ENCODE measurements at places on chromosomes 6 and 20.

GRCh38 chr6:24827162-24827561 is 28.4 kb upstream of the ARMH2 start:
- H3K27ac ChIP-seq: peak overlapping the region; percentile 85
- H3K27me3 ChIP-seq: no peaks in the 10 kb centered on the region
- no peak for DNase-seq
- H3K4me3 ChIP-seq: no peak overlapping the region
- H3K4me1 ChIP-seq: peaks cover 27% of the 10 kb centered on the region
- peaks cover 98% of the 10 kb centered on the region for H3K36me3 ChIP-seq

GRCh38 chr6:8074213-8074612 is 10.0 kb upstream of the BLOC1S5 start:
- H3K27me3 ChIP-seq: no peaks in the 10 kb centered on the region
- no peak overlapping the region for H3K27ac ChIP-seq
- no peaks in the 10 kb centered on the region for H3K4me1 ChIP-seq

- H3K4me3 ChIP-seq: no peak overlapping the region
- DNase-seq: no peak
- H3K4me1 ChIP-seq: no peaks in the 10 kb centered on the region
- peaks cover 14% of the 10 kb centered on the region for H3K27me3 ChIP-seq
- no peaks in the 10 kb centered on the region for H3K36me3 ChIP-seq
Observed at GRCh38 chr6:25257686-25258348, 21.4 kb upstream of the CARMIL1 start.

DNA sequence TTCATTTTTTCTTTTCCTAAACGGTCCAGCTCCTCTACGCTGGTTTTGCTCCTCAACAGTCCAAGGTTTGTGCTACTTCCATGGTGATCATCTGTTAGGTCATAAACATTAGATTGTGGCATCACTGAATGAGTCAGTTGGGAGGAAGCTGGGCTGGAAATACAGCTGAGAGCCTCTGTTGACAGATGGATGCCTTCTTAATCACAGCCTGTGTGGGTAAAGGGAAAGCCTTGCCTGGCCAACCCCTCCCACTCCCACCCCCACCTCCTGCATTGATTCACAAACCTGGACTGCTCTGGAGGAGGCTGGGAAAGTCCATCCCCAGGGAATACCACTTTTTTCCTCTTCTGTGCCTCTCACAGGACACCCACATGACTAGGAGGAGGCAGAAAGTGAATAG is 180.6 kb upstream of the CCN2 start:
- H3K4me1 ChIP-seq: no peaks in the 10 kb centered on the region
- no peaks in the 10 kb centered on the region for H3K36me3 ChIP-seq
- no peak overlapping the region for H3K27ac ChIP-seq
- H3K4me3 ChIP-seq: no peak overlapping the region
- no peak for DNase-seq

GRCh38 chr6:79671600-79672266 is 40.6 kb downstream of the SH3BGRL2 start:
- H3K4me3 ChIP-seq: no peak overlapping the region
- H3K36me3 ChIP-seq: no peaks in the 10 kb centered on the region
- DNase-seq: peak; percentile 3
- H3K27me3 ChIP-seq: no peaks in the 10 kb centered on the region
- H3K4me1 ChIP-seq: peaks cover 8% of the 10 kb centered on the region

GRCh38 chr20:52746190-52746589 is 226.0 kb upstream of the TSHZ2 start:
- peaks cover 40% of the 10 kb centered on the region for H3K27me3 ChIP-seq
- H3K4me3 ChIP-seq: no peak overlapping the region
- no peaks in the 10 kb centered on the region for H3K36me3 ChIP-seq
- DNase-seq: no peak
- H3K27ac ChIP-seq: no peak overlapping the region

DNA sequence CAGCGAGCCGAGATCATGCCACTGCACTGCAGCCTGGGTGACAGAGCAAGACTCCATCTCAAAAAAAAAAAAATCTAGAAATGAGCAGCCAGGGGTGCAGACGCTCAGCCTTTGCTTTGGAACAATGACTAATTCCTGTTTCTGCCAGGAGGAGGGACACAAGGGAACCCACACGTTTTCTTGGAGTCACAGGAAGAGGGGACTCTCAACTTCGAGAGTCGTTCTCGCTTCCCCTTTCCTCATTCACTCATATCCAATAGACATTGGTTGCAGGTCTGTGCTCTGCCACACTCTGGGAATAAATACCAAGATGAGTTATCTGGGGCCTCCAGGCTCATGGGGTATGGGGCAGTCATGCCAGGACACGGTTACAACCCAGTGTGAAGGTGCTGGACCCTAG is 91.5 kb upstream of the RREB1 start:
- no peak overlapping the region for H3K4me3 ChIP-seq
- H3K36me3 ChIP-seq: no peaks in the 10 kb centered on the region
- H3K27me3 ChIP-seq: peaks cover 12% of the 10 kb centered on the region
- H3K27ac ChIP-seq: no peak overlapping the region

DNA sequence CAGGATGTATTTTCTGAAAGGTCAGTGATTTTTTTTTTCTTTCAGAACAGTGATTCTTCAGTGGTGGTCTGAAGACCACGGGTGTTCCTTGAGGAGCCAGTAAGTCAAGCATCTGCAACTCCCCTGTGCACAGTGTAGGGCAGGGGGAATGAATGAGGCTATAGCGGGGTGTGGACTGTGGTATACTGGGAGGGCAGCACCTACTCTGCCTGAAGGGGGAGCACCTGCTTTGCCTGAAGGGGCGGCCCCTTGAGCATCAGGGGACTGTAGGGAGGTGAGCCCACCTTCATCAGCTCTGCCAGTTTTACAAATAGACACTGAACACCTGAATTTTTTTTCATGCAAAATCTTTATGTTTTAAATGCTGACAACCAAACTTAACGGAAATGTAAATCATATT is 77.5 kb upstream of the RIPOR2 start:
- DNase-seq: no peak
- H3K4me1 ChIP-seq: peaks cover 45% of the 10 kb centered on the region
- no peak overlapping the region for H3K4me3 ChIP-seq

- no peaks in the 10 kb centered on the region for H3K27me3 ChIP-seq
- H3K27ac ChIP-seq: peak overlapping the region; percentile 87
- H3K36me3 ChIP-seq: peaks cover 16% of the 10 kb centered on the region
- H3K4me1 ChIP-seq: peaks cover 66% of the 10 kb centered on the region
- no peak overlapping the region for H3K4me3 ChIP-seq
Observed at GRCh38 chr6:31473780-31474761, 23.9 kb upstream of the MICB start.

DNA sequence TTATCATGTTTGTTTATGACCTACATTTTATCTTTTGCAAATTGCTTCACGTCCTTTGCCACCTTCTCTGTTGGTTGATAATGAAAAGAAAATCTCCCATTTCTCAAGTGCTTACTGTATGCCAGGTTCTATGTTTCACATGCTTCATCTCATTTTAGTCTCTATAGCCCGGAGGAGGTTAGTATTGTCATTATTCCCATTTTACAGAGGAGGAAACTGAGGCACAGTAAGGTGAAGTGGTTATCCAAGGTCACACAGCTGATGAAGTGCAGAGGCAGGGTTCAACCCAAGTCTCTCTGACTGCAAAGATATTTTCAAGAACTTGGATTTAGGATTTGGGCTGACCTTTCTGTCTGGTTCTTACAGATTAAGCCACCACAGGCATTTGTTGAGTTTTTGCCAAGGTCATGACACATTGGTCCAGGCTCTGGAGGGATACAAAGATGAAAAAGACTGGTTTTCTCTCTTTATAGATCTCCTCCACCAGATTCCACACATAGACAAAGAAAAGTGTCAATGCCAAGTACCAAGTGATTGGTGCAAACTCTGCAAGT is 20.6 kb downstream of the CNBD2 start:
- peaks cover 8% of the 10 kb centered on the region for H3K4me1 ChIP-seq
- H3K36me3 ChIP-seq: no peaks in the 10 kb centered on the region
- no peak overlapping the region for H3K27ac ChIP-seq
- DNase-seq: no peak

DNA sequence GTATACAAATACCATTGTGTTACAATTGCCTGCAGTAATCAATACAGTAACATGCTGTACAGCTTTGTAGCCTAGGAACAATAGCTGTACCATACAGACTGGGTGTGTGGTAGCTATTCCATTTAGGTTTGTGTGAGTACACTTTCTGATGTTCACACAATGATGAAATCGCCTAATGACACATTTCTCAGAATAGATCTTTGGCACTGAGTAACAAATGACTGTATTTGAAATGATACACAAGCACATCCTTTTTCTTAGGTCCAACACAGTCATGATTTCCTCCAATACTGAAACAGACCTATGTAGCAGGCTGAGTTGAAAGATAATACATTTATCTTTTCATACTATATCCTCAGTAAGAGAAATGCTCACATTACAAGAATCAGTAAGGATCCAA is 13.9 kb downstream of the KHDRBS2 start:
- H3K4me3 ChIP-seq: no peak overlapping the region
- no peak for DNase-seq
- no peak overlapping the region for H3K27ac ChIP-seq
- H3K27me3 ChIP-seq: no peaks in the 10 kb centered on the region
- no peaks in the 10 kb centered on the region for H3K36me3 ChIP-seq

DNA sequence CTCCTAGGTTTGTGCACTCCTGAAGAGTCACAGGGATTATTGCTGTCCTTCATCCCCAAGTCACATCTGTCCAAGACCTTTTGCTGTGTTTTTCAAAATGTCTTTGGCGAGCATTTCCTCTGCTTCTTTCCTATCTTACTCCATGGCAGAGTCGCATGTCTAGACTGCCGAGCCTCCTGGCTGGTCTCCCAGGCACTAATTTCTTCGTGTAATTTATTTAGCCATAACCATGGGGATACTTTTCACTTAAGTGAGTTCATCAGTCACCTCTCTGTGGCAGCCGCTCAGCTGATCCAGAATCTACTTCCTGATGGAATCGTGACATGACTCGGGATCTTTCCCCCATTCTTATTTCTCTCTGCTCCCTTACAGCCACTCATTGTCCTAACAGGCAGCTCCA is 25.8 kb downstream of the ADGRF5 start:
- no peaks in the 10 kb centered on the region for H3K36me3 ChIP-seq
- H3K4me3 ChIP-seq: no peak overlapping the region
- peaks cover 6% of the 10 kb centered on the region for H3K27me3 ChIP-seq
- DNase-seq: no peak

- H3K27me3 ChIP-seq: peaks cover 45% of the 10 kb centered on the region
- DNase-seq: no peak
- H3K36me3 ChIP-seq: no peaks in the 10 kb centered on the region
- H3K4me1 ChIP-seq: no peaks in the 10 kb centered on the region
- no peak overlapping the region for H3K4me3 ChIP-seq
Observed at GRCh38 chr6:6225885-6226529, 94.5 kb downstream of the F13A1 start.

GRCh38 chr20:63179687-63180568 is 36.0 kb downstream of the YTHDF1 start:
- H3K36me3 ChIP-seq: peaks cover 21% of the 10 kb centered on the region
- H3K27me3 ChIP-seq: peaks cover 32% of the 10 kb centered on the region
- peak overlapping the region; percentile 76 for H3K4me3 ChIP-seq
- DNase-seq: no peak
- H3K4me1 ChIP-seq: peaks cover 15% of the 10 kb centered on the region

- H3K36me3 ChIP-seq: no peaks in the 10 kb centered on the region
- H3K27me3 ChIP-seq: no peaks in the 10 kb centered on the region
- no peak for DNase-seq
- H3K27ac ChIP-seq: no peak overlapping the region
- no peak overlapping the region for H3K4me3 ChIP-seq
- no peaks in the 10 kb centered on the region for H3K4me1 ChIP-seq
Observed at GRCh38 chr6:50925981-50926380, 107.3 kb downstream of the TFAP2B start.

DNA sequence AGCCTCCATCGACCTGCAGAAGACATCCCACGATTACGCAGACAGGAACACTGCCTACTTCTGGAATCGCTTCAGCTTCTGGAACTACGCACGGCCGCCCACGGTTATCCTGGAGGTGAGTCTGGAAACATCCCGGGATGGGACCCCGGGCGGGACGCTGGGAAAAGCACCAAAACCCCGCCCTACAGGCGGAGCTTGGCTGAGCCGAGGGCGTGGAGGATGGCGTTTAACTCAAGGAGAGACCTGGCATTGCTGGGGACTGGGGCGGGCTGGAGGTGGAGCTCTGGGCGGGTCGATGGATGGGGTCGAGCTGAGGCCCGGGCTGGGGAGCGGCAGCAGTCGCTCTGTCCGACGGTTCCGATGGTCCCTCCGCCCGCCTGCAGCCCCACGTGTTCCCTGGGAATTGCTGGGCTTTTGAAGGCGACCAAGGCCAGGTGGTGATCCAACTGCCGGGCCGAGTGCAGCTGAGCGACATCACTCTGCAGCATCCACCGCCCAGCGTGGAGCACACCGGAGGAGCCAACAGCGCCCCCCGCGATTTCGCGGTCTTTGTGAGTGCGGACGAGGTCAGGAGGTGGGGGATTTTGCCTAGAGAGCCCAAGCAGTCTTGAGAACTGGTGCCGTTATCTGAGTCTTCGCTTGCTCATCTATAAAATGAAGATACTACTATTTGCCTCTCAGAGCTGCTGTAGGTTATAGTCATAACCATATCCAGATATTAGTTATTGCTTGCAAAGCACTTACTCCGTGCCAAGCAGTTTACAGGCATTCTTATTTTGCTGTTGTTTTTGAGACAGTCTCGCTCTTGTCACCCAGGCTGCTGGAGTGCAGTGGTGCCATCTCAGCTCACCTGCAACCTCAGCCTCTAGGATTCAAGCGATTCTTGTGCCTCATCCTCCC is 3.8 kb downstream of the SPAG4 start:
- peak overlapping the region; percentile 89 for H3K4me3 ChIP-seq
- H3K36me3 ChIP-seq: peaks cover 55% of the 10 kb centered on the region
- H3K27ac ChIP-seq: peak overlapping the region; percentile 77

DNA sequence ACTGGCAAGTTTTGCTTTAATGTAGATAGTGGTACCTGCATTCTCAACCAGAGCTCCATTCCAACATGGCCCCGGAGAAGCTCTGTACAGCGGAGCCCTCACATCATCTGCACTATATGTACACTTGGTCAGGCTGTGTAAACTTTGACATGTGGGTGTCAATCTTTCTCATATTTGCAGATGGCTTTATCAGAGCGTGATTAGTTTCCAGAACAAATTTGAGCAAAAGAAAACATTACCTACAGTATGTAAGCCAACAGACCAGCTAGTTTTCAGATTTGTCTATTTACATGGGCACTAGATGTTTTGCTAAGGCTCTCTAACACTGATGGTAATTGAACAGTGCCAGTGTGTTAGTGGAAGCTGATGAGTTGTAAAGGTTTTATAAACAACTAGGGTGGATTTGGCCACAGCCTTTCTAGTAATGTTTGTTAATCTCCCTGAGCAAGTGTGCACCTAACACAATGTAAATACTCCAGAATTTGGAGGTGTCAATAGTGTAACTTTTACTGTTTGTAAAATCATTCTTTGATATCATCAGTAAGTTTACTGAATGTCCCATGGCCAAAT is 131.8 kb downstream of the FOXA2 start:
- H3K4me1 ChIP-seq: no peaks in the 10 kb centered on the region
- no peaks in the 10 kb centered on the region for H3K36me3 ChIP-seq
- H3K4me3 ChIP-seq: no peak overlapping the region

DNA sequence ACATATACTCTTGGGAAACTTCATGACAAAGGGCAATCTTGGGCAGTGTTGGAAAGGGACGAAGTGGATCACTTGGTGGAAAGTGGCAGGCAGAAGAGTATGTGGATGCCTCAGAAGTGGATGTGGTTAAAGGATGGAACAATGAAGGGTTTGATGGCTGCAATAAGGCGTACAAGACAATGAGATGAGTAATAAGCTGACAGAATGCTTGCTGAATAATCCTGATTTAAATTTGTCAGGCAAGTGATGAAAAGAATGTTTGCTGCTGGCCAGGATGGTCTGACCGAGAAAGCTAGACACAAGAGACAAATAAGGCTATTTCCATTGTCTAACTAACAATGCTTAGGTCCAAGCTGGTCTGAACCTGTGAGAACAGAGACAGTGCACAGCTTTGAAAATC is 61.6 kb upstream of the CEP85L start:
- peaks cover 14% of the 10 kb centered on the region for H3K36me3 ChIP-seq
- no peak overlapping the region for H3K27ac ChIP-seq
- no peaks in the 10 kb centered on the region for H3K27me3 ChIP-seq
